Activated CD4-positive, alpha-beta T cell treated with anti-CD3 and anti-CD28 coated beads, Interleukin-2, Interleukin-6, amounts not matched to agents 100 ng/mL and 50 ng/mL, durations not matched to agents 16 hours and 8 hours (primary cell): ENCODE measurements at places on chromosomes 7 and 10.

DNA sequence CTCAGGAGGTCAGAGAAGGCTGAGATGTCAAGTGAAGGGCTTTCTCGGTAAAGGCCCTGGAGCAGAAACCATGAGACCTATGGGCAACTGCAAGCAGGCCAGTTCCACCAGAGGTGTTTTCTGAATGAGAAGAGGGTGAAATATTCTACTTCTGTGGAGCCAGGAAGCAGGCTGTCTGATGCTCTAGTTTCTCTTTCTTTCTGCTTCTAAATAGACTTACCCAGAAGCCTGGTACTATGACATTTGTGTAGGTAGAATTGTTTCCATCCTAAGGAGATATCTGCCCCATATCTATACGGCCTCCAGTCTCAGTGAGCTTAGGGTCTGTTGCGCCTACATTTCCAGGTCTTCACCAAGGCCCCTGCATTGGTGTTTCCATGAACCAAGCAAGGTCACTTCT lies 73.4 kb upstream of the CC2D2B start:
- DNase-seq: no peak

- no peak for DNase-seq
Observed at GRCh38 chr7:151061213-151062110, 2.1 kb downstream of the SLC4A2 start.

DNA sequence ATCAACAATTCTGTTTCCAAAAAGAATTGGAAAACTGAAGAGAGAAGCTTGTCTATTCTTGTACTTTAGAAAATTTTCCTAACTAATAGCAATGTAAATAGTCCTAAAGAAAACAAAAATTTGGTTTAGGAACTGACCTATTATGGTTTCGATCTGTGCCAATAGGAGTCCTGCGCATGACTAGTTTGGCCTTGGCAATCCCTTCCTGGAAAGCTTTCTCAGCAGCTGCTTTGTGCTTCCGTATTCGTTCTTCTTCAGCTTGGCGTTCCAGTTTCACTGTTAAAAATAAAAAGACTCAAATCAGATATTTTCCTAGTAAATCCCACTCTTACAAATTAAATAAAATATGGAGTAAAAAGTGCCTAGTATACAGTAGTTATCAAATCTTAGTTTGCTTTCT lies 36.6 kb downstream of the FZD9 start:
- DNase-seq: no peak

DNA sequence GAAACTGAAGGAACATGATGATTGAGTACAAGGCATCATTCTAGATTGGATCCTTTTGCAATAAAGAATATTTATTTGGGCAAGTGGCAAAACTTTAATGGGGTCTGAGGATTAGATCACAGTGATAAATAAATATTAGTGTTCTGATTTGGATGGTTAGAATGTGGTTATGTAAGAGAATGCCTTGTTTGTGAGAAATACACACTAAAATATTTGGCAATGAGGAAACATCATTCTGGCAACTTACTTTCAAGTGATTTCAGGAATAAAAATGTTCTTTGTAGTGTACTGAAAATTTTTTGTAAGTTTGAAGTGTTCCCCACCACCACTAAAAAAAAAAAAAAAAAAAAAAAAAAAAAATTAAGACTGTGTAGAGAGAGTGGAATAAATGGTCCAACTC lies 185.1 kb upstream of the NEBL start:
- no peak for DNase-seq

DNA sequence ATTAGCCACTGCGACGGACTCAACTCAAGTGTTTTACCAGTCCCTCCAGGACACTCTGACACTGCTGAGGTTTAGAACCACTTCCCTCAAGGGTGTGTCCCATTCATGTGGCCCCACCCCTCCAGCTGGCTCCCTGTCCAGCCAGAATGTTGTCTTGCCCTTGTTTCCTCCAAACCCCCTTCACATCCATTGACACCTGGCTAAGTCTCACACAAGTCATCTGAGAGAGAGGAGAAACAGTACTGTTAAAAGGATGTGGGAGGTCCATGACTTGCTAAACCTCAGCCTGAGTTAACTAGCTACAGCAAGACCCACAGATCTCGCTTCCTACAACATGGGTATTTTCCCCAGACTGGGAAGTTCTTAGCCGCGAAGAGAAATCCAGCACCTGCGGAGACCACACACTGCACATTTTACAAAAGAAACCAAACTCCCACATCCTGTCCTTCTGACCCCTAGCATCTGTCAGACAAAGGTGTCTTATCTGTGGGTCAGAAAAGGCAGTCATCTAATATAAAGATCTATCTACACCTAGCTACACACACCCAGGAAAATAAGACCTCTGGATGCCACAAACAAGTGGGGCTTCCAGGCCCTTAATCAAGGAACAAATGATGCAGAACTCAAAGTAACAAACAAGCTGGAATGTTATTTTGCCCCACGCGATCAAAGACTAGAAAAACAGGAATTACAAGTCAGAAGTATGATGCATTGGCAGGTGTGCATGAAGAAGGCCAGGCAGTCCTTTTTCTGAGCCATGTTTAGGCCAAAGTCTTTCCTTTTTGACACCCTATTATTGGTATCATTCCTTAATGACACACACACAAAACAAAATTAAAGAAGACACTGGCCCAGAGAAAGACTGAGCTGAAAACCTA lies 13.9 kb downstream of the OSBPL3 start:
- DNase-seq: peak; percentile 65

- peak; percentile 24 for DNase-seq
Observed at GRCh38 chr7:24831240-24831639, 74.0 kb upstream of the GSDME start.

- no peak for DNase-seq
Observed at GRCh38 chr7:34124765-34125164, 219.4 kb downstream of the BMPER start.

GRCh38 chr7:36969376-36969775 lies 245.1 kb upstream of the AOAH start:
- peak; percentile 23 for DNase-seq

DNA sequence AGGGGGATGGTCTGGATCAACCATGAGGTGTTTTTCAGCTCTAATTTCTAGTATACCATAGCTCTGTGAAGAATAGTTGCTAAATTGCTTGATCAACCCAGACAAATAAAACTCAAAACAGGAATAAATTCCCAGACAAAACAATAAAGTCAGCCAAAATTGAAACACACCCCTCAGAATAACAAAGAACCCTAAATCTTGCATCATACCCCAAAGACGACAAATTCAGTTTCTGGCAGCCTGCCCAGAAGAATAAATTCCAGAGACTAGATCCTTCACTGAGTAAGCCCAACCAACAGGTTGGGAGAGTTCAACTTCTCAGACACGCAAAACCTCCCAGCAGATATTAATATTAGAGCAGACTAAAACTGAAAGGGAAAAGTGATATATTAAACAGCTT lies 11.2 kb upstream of the SEM1 start:
- no peak for DNase-seq

DNA sequence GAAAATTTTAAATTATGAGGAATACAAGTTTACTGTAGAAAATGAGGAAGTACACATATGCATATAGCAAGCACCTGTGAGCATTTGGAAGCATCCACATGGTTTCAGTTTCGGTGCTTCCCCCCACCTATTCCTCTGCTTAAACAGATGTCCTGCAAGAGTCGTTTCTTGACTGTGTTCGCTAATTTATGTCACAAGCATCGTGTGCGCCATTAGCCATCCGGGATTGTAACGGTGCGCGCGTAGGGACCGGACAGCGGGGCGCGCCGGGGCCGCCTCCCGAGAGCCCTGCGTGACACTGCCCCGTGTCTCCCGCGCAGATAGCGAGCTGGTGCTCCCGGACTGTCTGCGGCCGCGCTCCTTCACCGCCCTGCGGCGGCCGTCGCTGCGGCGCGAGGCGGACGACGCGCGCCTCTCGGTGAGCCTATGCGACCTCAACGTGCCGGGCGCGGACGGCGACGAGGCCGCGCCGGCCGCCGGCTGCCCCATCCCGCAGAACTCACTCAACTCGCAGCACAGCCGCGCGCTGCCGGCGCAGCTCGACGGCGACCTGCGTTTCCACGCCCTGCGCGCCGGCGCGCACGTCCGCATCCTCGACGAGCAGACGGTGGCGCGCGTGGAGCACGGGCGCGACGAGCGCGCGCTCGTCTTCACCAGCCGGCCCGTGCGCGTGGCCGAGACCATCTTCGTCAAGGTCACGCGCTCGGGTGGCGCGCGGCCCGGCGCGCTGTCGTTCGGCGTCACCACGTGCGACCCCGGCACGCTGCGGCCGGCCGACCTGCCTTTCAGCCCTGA lies 90.9 kb downstream of the NEURL1 start:
- peak; percentile 70 for DNase-seq
